ENCODE measurements at places on chromosomes 2 and 18.

DNA sequence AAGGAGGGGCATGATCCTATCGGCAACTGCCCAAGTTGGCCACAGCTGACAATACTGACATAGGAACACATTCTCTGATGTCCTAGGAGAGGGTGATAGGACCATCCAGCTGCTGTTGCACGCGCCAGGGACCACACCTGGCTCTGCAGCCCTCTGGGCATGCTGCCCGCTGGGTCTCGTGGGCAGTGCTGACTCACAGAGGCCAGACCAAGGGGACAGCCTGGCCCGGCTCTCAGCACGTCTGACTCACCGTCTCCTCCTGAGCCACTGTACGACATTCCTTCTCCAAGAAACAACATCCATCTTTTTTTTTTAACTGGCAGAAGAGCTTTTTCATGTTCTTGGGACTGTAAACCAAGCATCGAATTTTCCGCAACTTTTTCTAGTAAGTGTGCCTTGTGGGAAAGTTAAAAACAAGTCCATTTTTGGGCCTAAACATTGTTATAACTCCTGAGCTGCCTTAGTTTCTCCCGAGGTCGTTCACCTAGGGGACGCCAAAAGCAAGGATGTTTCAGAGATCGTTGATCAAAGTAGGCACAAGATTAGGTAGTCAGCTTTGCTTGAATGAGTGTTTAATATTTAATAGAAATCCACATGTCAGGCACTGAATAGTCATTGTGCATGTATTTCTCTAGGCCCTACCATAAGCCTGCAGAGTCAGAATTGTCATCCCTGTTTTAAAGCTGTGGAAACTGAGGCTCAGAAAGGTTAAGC lies 100.3 kb downstream of the TTC32 start:
- no peak for DNase-seq

GRCh38 chr2:209977386-209978239 lies 24.8 kb upstream of the RPE start:
- DNase-seq, result no peak

GRCh38 chr2:206031162-206031784 lies 54.7 kb downstream of the INO80D start:
- DNase-seq, result no peak

- no peak for DNase-seq
These were observed 557.3 kb upstream of the SALL3 start for GRCh38 chr18:78422336-78422735.

DNA sequence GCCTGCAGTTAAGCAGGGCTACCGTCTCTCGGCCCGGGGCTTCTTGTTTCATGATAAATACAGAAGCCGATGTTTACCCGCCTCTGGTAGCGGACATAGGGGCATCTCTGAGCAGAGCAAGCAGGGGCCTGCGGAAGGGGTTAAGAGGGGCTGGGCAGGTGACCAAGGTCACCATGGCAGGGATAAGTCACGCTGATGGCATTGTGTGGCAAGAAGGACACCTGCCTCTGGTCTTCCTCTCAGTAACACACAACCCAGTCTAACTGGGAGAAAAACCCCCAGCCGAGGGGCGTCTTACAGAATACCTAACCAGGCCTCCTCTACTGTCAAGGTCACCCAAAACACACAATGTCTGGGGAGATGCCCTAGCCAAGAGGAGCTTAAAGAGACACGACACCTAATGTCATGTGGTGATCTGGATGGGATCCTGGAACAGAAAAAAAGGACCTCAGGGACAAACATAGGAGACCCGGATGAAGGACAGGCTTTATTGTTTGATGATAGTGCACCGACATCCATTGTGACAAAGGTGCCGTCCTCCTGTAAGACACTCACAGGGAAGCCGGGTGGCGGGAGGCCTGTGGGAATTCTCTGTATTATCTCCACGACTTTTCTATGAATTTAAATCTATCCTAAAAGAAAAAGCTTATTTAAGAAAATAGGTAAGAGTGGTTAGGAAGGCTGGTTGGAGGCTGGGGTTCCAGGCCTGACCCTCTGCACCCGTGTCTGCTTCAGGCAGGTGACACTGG lies 24.8 kb downstream of the SH3BP4 start:
- no peak for DNase-seq

Data from H9 (cell line).